ENCODE measurements at places on chromosomes 6 and 20.
A peak's percentile ranks its signal among the peaks of the same experiment; 100 is the strongest.

- peak; percentile 40 for DNase-seq
Measured at GRCh38 chr6:153511896-153512496, 380.9 kb upstream of the RGS17 start.

DNA sequence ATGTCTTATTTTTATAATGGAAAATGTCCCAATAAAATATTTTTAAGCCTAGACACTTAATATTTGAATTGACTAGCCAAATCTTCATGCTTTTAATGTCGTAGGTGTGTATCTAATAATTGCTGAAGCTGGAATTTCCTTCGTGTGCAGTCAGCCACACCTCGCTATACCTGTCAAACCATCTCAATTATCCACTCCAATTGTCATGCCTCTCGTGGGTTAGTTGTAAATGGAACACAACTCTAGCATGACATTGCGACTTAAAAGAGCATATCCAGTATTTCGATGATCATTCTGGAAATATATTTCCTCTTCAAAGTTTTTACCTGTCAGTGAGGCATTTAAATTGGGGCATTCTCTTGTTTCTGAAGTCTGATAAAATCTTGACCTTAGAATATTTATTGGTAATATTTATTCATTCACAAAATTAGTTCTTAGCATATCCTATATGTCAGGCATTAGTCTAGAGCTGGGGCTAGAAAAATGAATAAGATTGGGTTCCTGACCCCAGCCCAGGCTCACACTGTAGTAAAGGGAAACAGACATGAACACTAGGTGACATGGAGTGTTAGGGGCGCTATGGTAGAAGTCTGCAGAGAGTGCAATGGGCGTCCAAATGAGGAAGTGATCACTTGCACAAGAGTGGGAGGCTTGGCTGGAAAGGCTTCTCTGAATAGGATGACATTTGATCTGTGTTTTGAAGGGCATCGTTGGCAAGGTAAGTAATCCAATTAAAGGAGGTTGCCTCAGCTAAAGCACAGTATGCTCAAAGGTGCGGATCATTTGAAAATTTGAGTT is 11.0 kb upstream of the CFAP206 start:
- DNase-seq = no peak

GRCh38 chr6:53845280-53846195 is 50.7 kb downstream of the LRRC1 start:
- no peak for DNase-seq

GRCh38 chr6:169344750-169345065 is 91.1 kb upstream of the THBS2 start:
- DNase-seq = no peak

- DNase-seq = no peak
Measured at GRCh38 chr20:5877128-5877527, 73.2 kb downstream of the TRMT6 start.

DNA sequence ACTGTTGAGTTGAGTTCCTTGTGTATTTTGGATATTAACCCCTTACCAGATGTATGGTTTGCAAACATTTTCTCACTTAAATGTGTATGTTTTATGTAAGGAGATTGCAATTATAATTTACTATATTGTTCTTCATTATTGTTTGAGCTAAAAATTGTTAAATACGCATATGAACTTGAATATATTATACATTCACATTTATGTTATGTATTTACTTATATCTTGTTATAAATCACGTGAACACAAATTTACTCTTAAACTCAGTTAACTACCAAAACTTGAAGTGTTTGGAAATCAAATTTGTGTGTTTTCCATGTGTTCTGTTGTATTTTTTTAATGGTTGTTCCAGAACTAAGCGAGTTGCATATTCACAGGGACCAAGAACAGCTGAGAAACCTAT is 18.3 kb downstream of the CDC40 start:
- no peak for DNase-seq

- no peak for DNase-seq
Measured at GRCh38 chr20:17834804-17835203, 133.8 kb downstream of the SNX5 start.

DNA sequence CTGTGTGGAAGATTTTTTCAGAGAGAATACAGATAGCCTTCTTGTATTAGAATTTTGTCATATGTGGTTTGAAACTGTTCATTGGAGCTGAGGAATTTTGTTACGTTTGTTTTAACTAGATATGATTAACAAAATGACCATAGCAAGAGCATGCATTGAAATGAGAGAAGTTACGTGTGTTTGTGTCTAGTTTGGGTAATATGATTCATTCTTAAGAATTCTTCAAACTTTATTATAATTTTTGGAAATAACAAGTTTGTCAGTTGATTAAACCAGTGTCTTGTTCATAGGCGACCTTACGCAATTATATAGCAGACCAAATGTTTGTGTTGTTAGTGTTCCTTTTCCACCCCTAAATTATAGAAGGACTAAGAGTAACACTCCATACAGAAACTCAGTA is 5.5 kb downstream of the GMNN start:
- peak; percentile 54 for DNase-seq

DNA sequence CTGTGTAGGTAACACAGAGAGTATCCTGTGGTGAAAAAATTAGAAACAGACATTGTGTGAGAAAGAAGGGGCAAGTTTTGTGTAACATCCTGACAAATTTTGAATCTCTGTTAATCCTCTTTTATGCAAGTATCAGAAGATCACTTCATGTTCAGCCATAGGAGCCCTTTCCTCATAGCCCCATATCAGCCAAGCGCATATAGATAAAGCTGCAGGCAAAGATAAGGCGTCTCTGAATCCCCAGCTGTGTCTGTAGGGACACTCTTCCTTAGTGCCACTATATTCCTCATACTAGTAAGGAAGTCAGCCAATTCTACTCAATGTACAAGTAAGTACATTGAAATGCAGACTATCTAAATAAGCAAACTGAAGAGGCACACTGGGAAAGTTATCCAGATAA is 22.3 kb downstream of the HTR1E start:
- DNase-seq = no peak

- DNase-seq = no peak
Measured at GRCh38 chr6:42078386-42078785, 28.1 kb downstream of the TAF8 start.

GRCh38 chr6:140537211-140537610 is 1162.8 kb upstream of the CITED2 start:
- DNase-seq = no peak

GRCh38 chr6:128754658-128755256 is 128.2 kb upstream of the LAMA2 start:
- DNase-seq = no peak

- DNase-seq = no peak
Measured at GRCh38 chr6:153944201-153944600, 94.8 kb upstream of the OPRM1 start.

GRCh38 chr6:138765896-138766655 is 7.5 kb upstream of the CCDC28A start:
- peak; percentile 70 for DNase-seq

DNA sequence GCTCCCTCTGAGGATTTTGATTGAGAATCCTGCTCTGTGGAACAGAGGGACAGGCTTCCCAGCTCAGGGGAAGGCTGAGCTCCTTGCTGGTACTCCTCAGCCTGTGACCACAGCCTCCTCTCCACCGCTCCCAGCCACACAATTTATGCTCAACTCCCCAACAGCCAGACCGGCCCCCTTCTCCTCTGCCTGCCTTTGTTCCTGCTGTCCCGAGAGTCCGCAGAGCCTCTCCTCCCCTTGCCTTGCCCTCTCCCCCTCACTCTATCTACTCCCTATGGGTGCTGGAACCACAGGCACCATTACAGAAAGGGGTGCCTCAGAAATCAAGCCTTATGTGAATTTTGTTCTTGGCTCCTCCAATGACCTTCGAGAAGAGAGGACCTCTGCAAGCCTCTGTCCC is 15.9 kb downstream of the MAP1LC3A start:
- DNase-seq = no peak

GRCh38 chr6:3712827-3713665 is 38.5 kb downstream of the PXDC1 start:
- DNase-seq = no peak

DNA sequence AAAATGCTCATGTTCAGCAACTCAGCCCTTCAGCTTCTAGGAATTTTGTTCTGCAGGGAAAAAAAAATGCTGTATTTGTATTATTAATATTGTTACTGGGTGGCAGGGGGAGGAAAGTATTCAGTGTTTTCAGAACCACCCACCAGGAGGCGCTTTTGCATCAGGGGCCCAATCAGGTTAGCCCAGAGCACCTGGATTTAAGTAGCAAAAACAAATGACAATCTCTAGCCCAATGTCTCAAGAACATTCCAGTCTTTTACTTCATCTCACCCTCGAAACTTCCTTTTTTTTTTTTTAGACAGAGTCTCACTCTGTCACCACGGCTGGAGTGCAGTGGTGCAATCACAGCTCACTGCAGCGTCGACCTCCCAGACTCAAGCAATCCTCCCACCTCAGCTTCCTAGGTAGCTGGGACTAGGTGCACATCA is 635 bp upstream of the C20orf203 start:
- peak; percentile 35 for DNase-seq

GRCh38 chr20:48886194-48886593 is 35.3 kb upstream of the ARFGEF2 start:
- no peak for DNase-seq

- DNase-seq = peak; percentile 13
Measured at GRCh38 chr6:138724015-138724414, 49.6 kb upstream of the CCDC28A start.

DNA sequence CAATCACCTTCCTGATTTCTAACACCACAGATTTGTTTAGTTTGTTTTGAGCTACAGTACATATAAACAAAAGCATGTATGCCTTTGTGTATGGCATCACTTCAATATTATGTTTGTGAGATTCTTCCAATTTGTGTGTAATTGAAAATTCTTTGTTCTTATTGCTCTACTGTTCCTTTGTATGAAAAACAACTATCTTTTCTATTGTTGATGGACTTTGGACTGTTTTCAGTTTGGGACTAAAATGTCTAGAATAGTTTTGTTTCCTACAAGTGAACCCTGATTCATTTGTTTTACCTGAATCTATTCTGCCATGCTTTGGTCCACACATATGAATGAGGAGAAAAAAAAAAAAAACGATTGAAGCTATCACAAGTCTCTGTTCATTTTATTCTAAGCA is 21.2 kb upstream of the ZNF184 start:
- no peak for DNase-seq

GRCh38 chr6:126524811-126525326 is 185.0 kb downstream of the CENPW start:
- DNase-seq = no peak

- no peak for DNase-seq
Measured at GRCh38 chr6:99165838-99166237, 183.6 kb downstream of the FAXC start.

GRCh38 chr6:45990162-45990561 is 25.5 kb downstream of the CLIC5 start:
- no peak for DNase-seq

DNA sequence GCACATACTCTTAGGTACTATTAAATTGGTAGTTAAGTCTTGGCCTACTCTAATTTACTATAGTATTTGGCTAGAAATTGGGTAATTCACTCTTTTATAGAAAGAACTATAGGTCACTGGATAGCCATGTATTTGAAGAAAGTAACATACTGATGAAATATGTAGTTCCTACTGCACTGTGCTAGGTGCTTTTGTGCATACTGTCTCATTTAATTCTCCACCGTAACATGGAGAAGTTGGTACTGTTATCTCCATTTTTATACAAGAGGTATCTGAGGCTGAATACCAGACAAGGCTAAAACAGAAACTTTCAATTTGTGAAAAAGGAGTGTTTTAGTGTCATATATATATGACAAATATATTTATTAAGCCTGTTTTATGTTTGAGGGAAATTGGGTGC is 29.8 kb downstream of the AFDN start:
- no peak for DNase-seq

- no peak for DNase-seq
Measured at GRCh38 chr6:119539066-119539746, 189.6 kb upstream of the MAN1A1 start.

All from fibroblast of lung (primary cell).